ENCODE measurements at places on chromosomes 2 and 18.

GRCh38 chr2:218221000-218221399 lies 4.0 kb downstream of the ARPC2 start:
- no peak for DNase-seq

- DNase-seq, result no peak
Measured at GRCh38 chr2:84474176-84474575, 15.1 kb upstream of the SUCLG1 start.

DNA sequence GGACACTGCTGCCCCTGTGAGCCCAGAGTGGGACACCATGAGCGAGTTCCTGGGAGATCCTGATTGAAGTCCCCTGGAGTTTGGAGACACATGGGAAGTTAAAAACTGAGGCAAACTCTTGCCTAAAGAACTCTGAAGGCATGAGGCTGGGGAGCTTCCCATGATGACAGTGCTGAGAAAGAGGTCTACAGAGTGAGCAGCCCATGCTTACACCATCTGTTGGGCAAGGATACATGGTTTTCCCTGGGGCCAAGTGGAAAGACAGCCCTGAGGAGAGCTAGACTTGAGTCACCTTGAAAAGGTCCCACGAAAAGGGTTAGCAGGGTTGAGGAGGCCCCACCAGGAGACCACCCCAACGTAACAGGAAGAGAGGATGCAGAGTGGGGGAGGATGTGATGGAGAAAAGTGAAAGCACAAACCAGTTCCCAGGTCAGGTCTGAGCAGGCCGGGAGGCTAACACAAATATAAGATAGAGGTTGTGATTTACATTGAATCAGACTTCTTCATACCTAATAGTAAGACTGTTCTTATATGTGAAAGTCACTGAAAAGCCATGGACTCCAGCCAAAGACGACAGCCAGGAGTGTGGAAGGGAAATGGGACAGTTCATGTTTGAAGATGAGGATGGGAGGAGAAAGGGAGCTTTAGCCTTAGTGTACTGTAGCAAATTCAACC lies 13.5 kb upstream of the FEZ2 start:
- DNase-seq, result no peak

DNA sequence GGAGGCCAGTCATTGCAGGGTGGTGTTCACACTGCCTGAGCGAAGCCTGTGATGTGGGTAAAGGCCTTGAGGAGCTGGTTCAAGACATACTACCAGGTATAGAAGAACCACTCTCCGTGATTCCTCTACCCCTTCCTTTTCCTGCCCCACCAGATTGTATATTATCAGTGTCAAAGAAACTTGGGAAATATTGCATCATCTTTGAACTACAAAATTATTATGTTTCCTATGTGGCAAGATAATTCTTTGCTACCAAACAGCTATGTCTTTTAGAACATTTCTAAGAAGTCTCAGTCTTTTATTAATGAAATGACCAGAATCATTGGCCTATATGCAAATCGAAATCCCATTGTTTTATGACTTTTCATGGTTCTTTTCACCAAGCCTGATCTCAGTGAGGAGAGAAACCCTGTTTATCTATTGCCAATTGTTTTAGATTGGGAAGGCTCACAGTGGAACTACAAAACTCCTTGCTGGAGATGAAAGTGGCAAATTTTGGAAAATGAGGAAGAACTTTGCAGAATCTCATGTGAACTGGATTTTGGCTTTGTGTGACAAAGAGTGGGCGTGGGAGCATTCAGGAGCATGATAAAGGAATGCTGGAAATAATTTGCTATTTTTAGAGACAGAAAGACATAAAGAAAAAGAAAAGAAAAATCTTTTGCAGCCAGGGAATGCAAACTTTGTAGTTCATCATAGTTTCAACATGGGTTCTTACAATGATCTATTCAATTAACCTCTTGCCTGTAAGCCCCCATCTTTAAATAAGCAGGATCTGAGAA lies 286.9 kb downstream of the INSIG2 start:
- no peak for DNase-seq

- DNase-seq, result no peak
Measured at GRCh38 chr2:157291018-157291417, 33.5 kb downstream of the GALNT5 start.

GRCh38 chr18:71136487-71136886 lies 847.6 kb downstream of the SOCS6 start:
- no peak for DNase-seq

GRCh38 chr18:35289293-35289692 lies 736 bp downstream of the ZSCAN30 start:
- DNase-seq, result no peak

GRCh38 chr2:10920764-10921388 lies 9.1 kb downstream of the KCNF1 start:
- no peak for DNase-seq

DNA sequence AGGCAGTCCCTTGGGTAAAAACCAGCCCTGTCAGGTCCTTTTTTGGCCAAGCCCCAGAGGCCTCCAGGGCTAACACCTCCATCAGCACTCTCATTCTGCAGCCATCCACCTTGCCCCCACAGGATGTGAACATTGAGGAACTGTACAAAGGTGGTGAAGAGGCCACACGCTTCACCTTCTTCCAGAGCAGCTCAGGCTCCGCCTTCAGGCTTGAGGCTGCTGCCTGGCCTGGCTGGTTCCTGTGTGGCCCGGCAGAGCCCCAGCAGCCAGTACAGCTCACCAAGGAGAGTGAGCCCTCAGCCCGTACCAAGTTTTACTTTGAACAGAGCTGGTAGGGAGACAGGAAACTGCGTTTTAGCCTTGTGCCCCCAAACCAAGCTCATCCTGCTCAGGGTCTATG lies 7.3 kb downstream of the IL1F10 start:
- no peak for DNase-seq

- DNase-seq, result no peak
Measured at GRCh38 chr2:104523921-104524320, 330.0 kb upstream of the POU3F3 start.

DNA sequence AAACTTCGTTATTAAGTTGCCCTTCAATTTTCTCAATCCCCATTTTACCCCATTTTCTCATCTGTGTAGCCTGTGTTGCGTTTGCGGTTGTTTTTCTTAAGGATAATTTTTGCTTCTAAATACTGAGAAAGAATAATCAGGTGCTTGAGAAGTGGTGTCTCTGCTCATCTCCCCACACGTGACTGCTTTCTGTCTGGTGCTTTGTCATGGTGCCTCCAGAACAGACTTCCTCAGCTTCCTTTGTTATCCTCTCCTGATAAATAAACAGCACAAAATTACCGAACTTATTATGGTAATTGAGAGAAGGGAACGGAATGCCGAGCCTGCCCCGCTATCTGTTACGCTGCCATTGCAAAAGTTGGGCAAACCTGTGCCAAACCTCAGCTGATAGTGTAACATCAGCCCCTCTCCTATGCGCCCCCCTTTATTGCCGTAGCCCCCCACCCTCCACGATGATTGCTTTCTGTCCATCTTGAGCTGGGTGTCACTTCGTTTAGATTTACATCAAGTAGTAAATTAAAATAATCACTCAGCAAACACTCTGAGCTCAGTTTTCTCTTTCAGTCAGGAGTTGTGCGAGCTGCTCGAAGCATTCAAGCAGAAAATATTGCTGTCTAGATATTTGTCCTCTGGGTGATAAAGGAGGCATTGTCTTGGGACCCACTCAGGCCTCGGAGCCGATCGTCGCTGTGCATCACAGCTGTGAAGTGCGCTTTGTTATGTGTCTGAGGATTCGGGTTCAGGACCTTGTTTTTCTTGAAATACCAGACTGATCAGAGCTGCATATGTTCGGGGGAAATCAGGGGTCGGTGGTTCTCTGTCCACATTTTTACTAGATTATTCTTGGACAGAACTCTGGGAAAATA lies 1008.5 kb upstream of the FANCL start:
- DNase-seq, result no peak

DNA sequence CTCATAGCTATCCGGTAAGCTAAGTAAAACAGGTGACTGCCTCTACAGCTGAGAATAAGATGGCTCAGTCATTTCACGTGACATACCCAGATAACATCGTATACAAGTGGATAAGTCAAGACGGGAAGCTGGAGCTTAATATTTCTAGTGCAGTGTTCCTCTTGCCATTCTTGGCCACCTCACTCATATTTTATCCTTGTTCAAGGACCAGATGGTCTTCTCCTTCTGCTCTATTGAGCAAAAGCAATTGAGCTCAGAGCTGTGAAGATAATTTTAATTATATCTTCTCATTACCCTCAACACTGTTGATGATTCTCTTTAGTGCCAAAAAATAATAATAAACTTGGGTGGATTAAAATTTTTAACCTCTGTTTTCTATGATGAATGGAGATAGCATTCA lies 201.1 kb downstream of the DCC start:
- DNase-seq, result no peak

DNA sequence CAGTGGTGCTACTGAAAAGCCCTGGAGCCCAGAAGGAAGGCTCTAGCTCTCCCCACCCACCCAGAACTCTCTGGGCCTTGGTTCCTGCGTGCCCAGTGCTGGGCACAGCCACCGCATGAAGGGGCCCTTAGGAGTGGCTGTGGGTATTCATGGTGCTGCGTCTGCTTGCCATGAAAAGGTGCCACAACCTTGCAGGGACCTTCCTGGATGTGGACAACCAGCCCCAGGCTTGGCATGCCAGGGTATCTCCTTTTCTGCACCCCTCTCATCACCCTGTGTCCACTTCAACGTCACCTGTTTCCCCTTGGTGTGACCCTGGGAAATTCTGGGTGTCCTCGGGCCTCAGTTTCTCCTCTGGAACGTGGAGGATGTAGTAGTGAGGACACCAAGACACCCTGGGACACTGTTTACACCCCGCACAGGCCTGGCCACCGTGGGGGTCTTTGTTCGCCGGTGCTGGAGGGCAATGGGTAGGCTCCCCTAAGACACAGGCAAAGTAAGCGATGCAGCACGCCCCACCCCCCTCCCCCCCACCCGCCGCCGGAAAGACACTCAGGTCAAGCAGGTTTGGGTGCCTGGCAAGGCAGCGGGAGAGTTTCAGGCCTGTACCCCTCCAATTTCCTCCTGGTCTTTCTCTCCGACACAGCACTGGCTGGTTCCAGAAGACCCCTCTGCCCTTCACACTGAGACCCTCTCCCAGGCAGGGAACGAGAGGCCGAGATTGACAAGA lies 34.8 kb upstream of the TAF1B start:
- no peak for DNase-seq

DNA sequence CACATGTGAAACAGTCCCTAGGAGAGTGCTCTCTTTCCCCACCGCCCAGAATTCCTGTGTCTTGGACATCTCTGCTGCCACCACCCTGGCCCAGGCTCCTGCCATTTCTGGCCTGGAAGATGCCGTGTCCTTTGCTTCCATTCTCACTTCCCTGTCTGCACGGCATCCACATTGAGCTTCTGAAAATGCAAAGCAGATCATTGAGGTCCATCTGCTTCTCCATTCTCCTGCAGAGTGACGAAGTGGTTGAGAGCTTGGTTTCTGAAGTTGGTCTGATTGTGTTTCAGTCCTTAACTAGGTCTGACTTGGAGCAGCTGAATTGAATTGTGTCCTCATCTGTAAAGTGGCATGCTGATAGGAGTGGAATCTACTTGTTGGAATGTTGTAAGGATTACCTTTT lies 98.7 kb upstream of the MGAT5 start:
- DNase-seq, result no peak

DNA sequence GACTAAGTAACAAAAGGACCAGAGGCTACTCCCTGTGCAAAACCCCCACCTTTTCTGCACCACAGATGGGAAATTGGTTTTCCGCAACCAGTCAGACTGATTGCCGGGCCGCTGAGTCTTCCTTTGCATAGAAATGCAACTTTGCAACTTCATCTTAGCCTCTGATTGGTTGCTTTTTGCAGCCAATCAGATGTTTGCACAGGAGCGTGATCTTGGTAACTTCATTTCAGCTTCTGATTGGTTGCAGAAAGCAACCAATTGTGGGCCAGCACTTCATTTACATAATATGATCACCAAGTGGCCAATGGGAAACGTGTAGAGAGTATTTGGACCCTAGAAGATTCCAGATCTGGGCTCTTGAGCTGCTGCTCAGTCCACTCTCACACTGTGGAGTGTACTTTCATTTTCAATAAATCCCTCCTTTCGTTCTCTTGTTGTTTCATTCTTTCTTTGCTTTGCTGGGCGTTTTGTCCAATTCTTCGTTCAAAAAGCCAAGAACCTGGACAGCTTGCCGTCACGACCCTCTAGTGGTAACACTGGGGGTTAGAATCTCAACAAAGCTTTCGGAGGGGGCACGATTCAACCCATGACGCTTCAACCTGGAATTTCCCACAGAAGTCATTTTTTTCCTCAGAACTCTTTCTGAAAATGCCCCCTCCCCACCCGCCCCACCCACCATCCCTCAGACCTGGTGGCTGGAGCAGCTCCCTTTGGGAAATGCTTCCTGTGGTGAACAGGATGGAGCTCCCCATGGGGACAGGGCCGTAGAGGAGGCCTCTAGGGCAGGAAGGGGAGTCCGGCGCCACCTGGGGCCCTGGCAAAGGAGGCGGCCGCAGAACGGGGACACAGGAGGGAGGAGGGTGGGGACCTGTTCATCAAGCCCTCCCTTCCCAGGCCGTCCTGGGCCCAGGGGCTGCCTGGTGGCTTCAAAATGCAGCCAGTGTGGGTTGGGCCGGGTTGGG lies 31.8 kb upstream of the KCNF1 start:
- DNase-seq, result no peak

GRCh38 chr18:22465859-22466457 lies 48.2 kb upstream of the CTAGE1 start:
- no peak for DNase-seq

DNA sequence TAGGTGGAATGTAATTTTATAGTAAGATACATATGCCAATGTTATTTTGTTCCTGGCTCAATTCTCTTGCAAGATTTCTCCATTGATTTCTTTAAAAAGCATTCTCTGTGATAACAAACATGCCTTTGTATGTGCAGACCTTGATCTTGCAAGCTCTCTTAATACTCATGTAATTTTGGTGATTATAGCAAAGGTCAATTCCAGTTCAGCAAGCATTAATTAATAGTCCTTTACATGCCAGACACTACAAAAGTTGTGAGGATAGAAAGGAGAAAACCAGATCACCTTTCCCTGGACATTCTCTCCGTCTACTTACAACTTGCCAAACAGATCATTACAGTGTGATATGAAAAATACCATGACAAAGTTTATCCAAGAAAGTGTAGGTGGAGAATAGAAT lies 173.7 kb upstream of the DOK6 start:
- no peak for DNase-seq

DNA sequence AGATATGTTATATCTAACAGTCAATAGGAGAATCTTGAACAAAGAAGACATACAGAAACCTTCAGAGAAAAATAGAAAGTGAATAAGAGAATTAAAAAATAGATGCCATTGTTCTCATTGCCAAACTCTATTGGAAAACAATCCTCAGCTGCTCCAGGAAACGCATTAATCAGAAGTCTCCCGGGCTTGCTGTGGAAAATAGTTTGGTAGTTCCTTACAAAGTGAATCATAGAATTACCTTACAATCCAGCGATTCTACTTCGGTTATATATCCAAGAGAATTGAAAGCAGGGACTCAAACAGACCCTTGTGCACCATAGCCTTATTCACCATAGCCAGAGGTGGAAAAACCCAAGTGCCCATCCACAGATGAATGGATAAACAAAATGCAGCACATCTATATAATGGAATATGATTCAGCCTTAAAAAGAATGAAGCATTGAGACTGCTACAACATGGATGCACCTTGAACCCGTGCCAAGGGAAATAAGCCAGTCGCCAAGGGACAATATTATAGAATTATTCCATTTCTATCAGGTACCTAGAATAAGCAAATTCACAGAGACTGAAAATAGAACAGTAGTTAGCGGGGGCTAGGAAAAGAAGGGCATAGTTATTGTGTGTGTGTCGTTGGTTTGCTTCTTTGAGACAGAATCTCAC lies 21.9 kb upstream of the CHRNA1 start:
- DNase-seq, result no peak

GRCh38 chr2:169395821-169396374 lies 33.6 kb upstream of the LRP2 start:
- no peak for DNase-seq

- no peak for DNase-seq
Measured at GRCh38 chr18:35010993-35011392, 30.2 kb upstream of the MAPRE2 start.

- DNase-seq, result no peak
Measured at GRCh38 chr2:50785816-50786215, 246.1 kb downstream of the NRXN1 start.

All from pancreas (tissue), 10 donors.